ENCODE measurements at places on chromosomes 4 and X.
A peak's percentile ranks its signal among the peaks of the same experiment; 100 is the strongest.

DNA sequence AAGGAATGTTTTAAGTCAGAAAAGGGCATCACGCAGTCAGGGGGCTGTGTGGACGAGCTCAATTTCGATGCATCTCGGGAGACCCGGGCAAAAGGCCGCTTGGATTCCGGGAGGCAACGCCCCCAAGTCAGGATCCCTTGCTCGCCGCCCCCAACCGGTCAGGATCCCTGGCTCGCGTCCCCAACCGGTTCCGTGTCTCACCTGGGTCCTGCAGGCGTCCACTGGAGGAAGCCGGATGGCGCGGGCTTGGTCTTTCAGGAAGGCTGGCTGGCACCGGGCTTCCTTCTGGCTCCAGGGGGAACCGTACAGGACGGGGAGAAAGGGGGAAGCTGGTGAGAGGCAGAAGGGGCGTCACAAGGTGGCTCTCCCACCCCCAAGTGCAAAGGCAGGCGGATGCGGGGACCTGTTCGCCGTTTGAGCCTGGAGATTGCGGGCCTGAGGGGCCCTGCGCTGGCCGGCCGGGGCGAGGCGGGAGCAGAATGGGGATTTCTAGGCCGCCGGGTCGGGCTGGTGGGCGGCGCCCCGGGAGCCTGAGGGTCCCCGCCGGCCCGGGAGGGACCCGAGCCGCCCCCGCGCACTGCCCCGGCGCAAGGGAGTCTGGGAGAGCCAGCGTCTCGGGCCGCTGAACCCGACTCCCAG is 84.7 kb downstream of the HPRT1 start:
- no peak for DNase-seq

DNA sequence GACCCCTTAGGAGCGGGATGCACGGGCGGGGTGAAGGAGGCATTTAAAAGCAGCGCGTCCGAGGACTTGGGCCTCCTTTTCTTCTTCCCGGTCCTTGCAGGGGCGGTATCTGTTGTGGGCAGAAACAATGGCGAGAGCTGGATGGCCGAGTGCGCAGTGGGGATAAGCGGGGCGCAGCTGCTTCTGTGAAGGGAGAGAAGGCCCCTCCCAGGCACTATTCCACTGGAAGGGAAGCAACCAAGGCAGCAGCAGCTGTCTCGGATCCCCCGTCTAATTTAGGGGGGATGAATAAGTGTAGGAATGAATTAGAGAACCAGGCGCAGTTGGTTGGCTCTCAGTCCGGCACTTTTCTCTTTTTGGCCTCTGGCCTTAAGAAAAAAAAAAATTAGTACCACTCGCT is 995 bp downstream of the SMARCA5 start:
- DNase-seq, result peak; percentile 17

DNA sequence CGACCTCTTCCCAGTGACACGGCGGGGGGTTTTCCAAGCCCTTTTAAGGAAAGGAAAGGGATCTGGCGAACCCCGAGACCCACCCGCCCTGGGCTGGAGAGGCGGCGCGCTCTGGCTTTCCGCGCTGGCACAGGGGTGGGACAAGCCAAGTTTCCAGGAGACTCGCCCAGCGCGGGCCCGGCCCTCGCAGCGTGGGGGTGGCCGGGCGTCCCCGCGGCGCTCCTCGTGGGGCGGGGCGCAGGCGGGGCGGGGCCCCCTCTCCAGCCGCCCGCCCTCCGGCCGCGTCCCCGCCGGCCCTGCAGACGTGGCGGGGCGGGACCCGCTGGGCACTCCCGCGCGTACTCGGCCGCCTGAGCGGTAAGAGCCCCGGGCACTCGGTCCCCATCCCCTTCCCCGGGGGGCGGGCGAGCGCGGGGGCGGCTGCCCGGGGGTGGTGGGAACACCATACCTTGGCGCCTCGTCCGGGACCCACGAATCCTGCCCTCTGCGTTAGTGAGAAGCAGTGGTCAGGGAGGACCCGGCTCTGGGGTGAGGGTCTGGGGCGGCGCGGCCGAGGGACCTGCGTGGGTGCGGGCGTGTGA is at the start of gene FAM114A1:
Gene FAM114A1 (plus strand): TSS at position 329 of the 581 bp plus-strand sequence. CDS start 10,273 bp downstream, outside the sequence.
- DNase-seq, result peak; percentile 77

GRCh38 chr4:121728798-121729226 is 32.0 kb upstream of the ANXA5 start:
- DNase-seq, result peak; percentile 61

DNA sequence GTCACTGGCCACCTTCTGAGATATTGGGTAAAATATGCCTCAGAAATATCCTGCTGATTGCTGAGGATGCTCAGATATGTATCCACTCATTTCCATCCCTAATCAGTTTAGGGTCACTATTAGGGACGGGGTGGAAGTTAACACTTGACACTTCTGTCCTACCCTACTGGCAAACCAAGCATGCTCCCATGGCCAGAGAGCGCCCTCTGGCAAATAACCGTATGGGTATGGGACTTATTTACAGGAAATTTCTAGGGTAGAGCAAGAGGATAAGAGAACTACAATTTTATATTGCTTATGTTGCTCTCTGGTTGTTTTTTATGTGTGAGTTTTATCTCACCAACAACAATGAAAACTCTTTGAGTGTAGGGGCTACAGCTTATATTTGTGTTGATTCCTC is 86.8 kb upstream of the TSPAN7 start:
- DNase-seq, result no peak

DNA sequence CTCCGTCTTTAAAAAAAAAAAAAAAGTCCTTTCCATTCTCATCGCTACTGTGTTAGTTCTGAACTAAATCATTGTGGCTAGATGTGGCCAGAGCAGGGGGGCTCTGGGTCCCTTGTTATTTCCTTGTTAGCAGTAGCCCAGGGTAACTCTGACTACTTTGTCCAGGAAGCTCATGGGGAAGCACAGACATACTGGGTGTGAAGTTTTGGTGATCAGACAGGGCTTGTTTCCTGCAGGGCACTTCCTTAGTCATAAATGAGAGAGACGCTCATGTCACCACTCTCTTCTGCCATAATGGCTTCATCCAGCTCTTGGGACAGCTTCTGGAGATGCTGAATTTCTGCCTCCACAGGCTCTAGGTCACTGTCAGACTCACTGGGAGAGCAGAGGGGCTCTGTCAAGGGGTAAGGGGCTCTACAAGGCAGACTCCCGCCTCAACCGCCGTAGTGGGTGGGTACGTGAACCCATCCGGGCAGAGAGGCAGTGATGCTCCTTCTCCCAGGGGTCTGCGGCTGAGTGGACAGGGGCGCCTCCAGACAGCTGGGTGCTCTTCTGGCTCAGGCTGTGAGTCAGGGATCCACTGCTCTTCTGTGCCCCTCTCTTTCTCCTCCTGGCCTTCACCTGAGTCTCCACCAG is 12.9 kb downstream of the STIM2 start:
- no peak for DNase-seq

GRCh38 chr4:77413766-77414165 is 191.9 kb upstream of the CXCL13 start:
- no peak for DNase-seq

DNA sequence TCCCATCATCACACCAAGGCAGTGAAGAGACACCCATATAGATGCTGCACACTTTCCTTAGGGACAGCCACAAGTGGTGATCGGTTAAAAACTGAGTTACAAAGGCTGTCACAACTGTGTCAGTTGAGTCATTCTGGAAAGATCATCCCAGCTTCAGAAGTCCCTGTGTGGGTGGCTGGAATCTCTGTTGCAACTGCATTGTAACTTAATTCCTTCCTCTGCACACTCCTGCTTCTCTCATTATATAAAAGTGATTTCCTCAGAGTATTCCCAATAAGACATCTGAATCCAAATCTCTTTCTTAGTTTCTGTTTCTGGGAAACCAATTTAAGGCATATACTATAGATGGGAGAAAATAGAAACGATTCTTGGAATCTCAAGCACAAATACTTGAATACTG is 88.1 kb downstream of the FSTL5 start:
- no peak for DNase-seq

GRCh38 chr4:145635630-145636029 is 16.4 kb downstream of the MMAA start:
- no peak for DNase-seq

GRCh38 chr4:84814094-84814750 is 152.3 kb downstream of the WDFY3 start:
- peak; percentile 78 for DNase-seq

DNA sequence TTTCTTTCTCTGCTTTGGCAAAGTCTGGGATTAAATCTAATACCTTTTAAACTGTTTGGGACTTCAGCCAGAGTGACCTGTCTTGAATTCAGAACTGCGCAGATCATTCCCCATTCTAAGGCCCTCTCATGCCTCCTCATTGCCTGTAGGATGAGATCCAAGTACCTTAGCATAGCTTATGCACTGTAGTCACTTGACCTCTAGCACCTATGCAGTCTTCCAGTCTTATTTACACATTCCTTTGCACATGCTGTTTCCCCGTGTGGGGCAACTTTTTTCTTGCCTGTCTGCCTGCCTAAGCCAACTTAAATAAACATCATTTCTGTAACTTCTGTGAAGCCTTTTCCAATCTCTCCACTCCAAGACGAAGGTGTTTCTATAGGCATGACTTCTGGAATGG is 68.4 kb downstream of the AR start:
- no peak for DNase-seq

DNA sequence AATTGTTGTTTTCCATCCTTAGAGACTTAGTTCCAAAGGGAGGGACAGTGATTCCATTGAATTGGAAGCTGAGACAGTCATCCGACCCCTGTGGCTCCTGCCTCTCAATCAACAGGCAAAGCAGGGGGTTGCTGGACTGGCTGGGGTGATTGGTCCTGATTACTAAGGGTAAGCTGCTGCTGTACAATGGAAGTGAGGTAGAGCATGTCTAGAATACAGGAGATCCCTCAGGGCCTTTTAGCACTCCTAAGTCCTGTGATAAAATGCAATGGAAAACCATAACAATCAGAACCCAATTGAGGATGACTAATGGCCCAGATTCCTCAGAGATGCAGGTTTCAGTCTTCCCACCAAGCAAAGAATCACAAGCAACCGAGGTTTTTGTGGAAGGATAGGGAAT is 127.6 kb downstream of the AASDH start:
- DNase-seq, result no peak

GRCh38 chr4:77082886-77083608 is 7.3 kb upstream of the CCNI start:
- DNase-seq, result no peak
